Natural killer cell (primary cell): ENCODE measurements at places on chromosomes 5 and 9. TPM values are rescaled to one million over a fixed set of nuclear protein-coding genes. Genes with fewer than 3 reads are reported as not detected.

DNA sequence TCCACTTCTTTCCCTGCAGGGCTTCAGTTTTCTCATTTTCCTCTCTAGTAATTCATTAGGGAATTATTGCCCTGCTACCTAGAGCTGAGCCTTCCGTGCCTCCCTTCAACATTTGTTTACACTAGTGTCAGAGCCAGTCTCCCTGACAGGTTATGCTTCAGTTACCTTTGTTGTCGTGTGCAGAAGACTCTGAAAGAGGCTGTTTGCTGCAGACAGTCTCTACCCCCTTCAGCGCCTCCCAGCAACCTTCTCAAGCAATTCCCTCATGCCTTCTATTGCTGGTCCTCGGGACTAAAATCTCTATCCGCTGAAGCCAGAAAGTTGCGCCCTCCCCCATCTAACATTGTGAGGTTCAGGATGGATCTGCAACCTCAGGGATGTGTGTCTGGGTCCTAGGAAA lies 12.8 kb downstream of the RALGPS1 start:
- DNase-seq = no peak

Gene IQGAP2
- total RNA-seq = 172 TPM

DNA sequence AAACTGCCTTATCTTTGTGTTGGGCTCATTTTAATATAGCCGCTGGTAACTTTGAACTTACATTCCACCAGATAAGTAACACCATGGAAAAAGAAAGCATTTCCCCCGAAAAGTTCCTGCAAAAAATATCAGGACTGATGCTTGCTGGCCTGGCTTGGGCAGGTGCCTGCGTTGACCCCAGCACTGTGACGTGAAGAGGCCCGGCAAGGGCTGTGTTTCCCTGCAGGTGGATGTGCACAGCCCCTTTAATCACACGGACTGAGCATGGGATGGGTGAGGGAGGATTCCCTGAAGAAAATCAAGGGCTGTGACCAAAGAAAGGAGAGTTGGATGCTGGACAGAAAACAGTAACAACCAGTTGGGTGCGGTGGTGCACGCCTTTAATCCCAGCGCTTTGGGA lies 138.2 kb downstream of the NSG2 start:
- DNase-seq = no peak

Gene SOWAHA
- not detected for total RNA-seq

- DNase-seq = no peak
Observed at GRCh38 chr9:5892456-5893133, 1.9 kb downstream of the MLANA start.

GRCh38 chr5:56429110-56429561 lies 196.0 kb upstream of the ANKRD55 start:
- no peak for DNase-seq

GRCh38 chr5:111929261-111929660 lies 172.3 kb upstream of the NREP start:
- no peak for DNase-seq

- no peak for DNase-seq
Observed at GRCh38 chr9:133014696-133015095, 16.1 kb upstream of the GTF3C5 start.
